ENCODE measurements at places on chromosomes 5 and 9.

GRCh38 chr9:396396-396795 is 181.7 kb downstream of the DOCK8 start:
- DNase-seq: no peak

- no peak for DNase-seq
These were observed 60.7 kb downstream of the NRG2 start for GRCh38 chr5:139982157-139982974.

DNA sequence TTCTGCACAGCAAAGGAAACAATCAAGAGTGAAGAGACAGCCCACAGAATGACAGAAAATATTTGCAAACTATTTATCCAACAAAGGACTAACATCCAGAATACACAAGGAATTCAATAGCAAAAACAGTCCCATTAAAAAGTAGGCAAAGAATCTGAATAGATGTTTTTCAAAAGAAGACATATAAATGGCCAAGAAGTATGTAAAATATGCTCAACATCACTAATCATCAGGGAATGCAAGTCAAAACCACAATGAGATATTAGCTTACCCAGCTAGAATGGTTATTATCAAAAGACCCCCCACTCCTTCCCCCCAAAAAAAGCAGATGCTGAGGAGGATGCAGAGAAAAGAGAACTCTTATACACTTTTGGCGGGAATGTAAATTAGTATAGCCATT is 13.4 kb upstream of the OR13C8 start:
- DNase-seq: no peak

- DNase-seq: no peak
These were observed 327.8 kb upstream of the ADCY2 start for GRCh38 chr5:7068156-7068555.

- no peak for DNase-seq
These were observed 41.4 kb downstream of the CNOT6 start for GRCh38 chr5:180535573-180535972.

DNA sequence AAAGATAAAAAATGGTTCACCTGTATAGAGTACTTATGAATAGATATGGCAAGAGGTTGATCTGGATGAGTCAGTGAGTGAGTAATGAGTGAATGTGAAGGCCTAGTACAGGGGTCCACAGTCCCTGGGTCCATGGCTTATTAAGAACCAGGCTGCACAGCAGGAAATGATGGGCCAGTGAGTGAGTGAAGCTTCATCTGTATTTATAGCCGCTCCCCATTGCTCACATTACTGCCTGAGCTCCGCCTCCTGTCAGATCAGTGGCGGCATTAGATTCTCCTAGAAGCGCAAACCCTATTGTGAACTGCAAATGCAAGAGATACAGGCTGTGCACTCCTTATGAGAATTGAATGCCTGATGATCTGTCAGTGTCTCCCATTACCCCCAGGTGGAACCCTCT is 307.7 kb upstream of the ZNF608 start:
- DNase-seq: no peak

DNA sequence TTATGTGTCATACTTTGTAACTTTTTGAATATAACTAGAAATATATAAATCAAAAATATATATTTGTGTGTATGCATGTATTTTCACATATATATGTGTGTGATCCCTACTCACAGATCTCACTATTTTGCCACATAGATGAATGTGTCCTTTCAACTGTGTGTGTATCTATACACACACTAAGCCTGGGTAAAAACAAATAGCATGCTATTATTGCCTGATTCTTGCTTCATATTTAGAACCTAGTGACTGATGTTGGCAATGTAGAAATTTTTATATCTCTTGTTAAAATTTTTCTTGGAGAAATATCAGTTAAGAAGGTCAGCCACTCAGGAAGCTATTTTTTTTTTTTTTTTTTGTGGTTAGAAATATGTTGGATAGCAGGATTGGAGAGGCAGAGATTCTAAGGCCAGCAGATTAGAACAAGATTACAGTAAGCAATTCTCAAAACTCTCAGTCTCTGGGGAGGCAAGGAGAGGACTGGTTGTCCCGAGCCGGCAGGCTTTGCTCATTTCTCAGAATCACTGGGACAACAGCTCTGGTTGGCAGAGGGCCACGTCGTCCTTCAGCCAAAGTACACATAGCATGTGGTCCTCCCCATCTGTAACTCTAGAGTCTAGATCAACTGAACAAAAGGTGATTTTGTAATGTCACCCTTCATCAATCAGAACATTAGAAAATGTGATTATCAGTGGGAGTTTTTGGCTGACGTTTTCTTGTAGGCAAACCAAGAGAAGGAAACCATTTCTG is 19.7 kb downstream of the C6 start:
- no peak for DNase-seq

DNA sequence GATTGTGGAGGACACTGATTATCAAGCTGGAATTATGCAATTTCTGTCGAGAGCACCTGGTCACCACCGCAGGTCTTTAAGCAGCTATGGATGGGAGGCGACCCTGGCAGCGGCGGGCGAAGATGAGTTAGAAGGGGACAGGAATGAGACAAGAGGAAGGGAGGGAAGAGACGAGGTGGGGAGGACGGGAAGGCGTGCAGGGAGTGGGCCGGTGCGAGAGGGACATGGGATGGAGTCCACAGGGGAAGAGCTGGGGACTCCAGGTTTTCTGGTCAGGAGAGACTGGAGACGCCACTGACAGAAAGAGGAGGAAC is 192.3 kb downstream of the MELK start:
- DNase-seq: no peak

DNA sequence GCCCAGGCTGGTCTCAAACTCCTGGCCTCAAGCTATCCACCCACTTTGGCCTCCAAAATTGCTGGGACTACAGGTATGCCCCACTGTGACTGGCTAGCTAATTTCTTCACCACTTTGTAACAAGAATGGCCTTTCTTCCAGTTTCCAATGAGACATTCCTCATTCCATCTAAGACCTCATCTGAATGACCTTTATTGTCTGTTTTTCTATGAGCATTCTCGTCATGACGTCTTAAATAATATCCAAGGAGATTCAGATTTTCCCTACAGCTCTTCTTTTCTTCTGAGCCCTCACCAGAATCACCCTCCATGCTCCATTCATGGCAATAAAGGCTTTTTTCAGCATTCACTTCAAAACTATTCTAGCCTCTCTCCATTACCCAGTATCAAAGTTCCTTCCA is 30.2 kb upstream of the STK32A start:
- no peak for DNase-seq

DNA sequence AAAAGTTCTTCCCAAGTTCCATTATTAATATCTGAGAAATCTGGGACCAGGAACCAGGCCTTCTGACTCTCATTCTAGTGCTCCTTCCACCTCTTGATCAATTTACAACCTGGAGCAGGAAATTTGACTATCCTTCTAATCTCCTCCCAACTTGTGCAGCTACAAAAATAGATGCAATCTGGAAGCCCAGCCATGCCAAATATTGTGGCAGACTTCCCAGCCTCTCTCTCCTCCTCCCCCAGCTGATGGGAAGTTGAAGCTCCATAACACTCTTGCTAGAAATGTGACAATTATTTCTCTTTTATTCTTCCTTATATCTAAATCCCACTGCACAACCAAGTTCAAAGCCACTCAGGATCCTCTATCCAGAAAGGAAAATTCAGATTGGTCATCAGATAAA is 252.1 kb downstream of the SEC61B start:
- no peak for DNase-seq

DNA sequence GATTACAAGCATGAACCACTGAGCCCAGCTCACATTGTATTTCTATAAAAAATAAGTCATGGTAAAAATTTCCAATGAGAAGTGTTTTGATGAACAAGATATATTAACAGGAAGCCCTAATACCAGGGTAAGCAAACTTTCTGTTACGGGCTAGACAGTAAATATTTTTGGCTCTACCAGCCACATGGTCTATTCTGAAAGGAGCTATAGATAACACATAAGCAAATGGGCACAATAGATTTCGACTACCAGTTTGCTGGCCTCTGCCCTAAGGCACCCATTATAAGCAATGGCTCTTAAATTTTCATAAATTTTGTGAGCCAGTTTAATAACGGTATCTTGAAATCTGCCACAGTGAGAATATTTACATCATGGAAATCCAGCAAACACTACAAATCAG is 8.1 kb downstream of the UBQLN1 start:
- no peak for DNase-seq

DNA sequence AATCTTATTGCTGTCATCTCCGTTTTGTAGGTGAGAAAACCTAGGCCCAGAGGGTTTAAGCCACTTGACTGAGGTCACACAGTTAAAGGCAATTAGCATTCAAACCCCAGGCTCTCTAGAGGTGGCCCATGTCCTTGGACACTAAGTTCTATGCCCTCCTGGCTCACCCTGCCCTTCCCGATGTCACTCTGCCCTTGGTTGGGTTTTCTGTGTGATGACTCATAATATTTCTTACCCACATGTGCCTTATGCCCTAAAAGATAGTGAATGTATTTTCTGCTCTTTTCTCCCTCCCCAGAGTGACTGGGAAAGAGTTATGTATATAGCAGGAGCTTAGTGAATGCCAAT is 174.5 kb upstream of the PITX1 start:
- DNase-seq: no peak

- DNase-seq: no peak
These were observed 11.1 kb downstream of the CNTFR start for GRCh38 chr9:34578241-34579103.

- DNase-seq: no peak
These were observed 54.6 kb upstream of the RXRA start for GRCh38 chr9:134271338-134272301.

GRCh38 chr5:135729321-135729786 is 105.1 kb upstream of the SLC25A48 start:
- DNase-seq: no peak

DNA sequence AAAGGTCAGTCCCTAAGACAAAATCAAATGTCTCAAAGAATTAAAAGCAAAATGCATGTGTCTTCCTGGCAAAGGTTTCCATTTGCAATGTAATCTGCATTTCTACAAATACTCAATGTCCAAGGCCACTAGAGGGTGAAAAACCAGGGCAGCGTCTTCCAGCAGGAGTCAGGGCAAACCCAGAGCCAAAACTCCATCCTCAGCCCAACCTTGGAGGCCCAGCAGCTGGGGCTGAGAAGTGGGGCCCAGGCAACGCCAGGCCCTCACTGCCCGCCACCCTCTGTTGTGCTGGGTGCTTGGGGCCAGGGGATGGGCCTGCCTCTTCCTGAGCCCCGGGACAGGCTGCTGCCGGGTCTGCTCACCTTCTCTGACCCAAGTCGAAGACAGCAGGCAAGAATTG is 200.1 kb downstream of the PAX5 start:
- DNase-seq: no peak

DNA sequence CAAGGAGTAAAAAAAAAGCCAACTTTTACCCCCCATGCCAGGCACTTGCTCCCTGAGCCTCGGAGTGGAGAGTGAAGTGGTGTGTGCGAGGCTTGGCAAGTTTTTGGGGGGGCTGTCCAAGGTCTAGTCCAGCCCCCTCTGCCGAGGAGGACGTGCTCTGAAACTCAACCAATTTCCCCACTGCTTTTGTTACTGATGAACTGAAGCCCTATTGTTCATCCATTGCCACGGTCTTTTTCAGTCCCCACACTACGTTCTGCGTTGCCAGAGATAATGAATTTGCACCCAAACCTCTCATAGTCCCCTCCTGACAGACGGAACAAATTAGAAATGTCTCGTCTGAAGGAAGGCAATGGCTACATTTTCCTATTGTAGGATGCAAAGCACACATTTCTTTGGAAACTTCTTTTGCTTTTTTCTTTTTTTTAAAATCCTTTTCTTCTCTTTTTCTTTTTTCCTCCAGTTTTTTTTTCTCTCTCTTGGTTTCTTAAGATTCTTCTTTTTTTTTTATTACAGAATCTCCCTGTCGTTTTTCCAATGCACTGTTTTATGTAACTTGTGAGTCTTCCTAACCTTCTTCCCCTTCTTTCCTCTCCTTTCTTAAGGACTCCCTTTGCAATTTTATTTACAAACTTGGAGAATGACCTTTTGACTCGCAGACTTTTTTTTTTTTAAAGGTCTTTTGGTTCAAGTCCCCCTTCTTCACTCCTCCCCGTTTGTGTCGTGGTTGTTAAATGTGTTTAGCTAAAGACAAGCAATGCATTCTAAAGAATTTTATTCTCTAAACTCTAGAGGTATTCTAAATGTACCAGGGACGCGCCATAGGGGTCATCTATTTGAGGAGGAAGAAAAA is 209.5 kb downstream of the MEF2C start:
- DNase-seq: no peak

DNA sequence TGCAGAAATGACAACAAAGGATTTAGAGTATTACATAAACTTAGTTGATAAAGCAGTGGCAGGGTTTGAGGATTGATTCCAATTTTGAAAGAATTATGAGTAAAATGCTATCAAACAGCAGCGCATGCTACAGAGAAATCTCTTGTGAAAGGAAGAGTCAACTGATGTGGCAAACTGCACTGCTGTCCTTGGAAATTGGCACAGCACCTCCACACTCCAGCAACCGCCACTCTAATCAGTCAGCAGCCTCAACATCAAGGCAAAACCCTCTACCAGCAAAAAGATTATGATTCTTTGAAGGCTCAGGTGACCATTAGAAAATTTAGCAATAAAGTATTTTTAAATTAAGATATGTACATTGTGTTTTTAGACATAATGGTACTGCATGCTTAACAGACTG is 66.4 kb downstream of the AUH start:
- DNase-seq: no peak

GRCh38 chr9:8857068-8857925 is 1057.7 kb upstream of the DMAC1 start:
- DNase-seq: no peak

GRCh38 chr9:132945186-132946130 is 1.0 kb upstream of the TSC1 start:
- no peak for DNase-seq

- DNase-seq: peak; percentile 5
These were observed 112.2 kb downstream of the MTX3 start for GRCh38 chr5:79878721-79879336.

DNA sequence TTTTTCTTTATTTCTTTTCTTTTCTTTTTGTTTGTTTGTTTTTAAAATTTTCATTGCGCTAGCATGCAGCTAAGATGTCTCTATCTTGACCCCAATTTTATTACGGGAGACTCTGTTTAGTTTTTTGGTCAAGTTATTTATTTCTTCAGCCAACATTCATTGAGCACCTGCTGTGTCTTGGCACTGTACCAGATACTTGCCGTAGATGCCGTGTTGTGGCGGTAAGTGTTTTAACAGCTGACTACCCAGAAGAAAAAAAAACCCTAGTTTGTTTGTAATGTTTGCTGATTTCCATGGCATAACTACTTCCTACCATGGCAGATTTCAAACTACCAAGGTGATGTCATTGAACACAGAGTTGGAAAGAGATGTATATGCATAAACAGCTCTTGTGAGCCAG is 65.0 kb downstream of the UGCG start:
- peak; percentile 5 for DNase-seq

DNA sequence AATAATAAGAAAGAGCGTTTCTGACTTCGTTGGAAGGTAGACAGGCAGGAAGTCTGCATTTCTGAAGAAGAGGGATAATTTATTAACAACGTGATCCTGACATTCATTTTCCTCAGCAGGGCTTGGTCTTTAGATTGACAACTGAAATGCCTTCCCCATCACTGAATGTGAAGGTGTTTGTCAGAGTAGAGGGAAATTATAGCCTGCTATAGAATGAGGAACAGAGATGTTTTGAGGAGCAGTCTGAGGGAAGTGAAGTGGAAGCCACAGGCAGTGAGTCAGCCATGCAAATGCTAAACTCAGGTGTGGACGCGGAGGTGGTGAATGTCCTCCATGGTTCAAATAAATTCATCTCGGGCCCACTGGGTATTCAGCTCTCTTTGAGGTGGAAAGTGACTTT is 30.5 kb downstream of the C7 start:
- DNase-seq: no peak

- no peak for DNase-seq
These were observed 2.4 kb upstream of the FAM78A start for GRCh38 chr9:131278702-131279111.
